Glomerular endothelial cell (primary cell): ENCODE measurements at places on chromosomes 2 and 18. TPM values are rescaled to one million over a fixed set of nuclear protein-coding genes. Genes with fewer than 3 reads are reported as not detected.

- no peak for DNase-seq
Measured at GRCh38 chr2:232418056-232418455, 11.4 kb downstream of the ALPG start.

DNA sequence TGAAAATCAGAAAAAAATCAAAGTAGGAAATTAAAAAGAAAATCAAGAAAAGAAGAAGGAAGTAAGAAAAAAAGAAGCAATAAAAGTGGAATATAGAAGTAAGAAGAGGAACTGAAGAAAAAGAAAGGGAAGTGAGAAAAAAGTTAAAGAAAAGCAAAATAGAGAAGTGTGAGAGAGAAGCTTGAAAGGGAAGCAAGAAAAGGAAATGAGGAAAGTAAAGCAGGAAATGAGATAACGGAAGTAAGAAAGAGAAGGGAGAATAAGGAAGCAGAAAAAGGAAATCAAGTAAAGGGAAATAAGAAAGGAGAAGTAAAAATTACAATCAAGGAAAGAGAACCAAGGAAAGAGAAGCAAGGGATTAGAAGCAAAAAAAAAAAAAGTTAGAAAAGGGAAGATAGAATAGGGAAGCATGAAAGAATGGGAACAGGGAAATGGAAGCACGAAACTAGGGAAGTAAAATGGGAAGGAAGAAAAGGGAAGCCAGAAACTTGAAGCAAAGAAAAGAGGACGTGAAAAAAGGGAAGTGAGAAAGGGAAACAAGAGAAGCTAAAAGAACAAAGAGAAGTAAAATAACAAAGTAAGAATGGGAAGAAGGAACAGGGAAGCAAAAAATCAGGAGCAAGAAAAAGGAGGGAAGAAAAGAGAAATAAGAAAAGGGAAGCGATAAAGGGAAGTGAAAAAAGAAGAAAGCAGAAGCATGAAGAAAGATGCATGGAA lies 243.3 kb upstream of the NCKAP5 start:
- DNase-seq, result no peak

DNA sequence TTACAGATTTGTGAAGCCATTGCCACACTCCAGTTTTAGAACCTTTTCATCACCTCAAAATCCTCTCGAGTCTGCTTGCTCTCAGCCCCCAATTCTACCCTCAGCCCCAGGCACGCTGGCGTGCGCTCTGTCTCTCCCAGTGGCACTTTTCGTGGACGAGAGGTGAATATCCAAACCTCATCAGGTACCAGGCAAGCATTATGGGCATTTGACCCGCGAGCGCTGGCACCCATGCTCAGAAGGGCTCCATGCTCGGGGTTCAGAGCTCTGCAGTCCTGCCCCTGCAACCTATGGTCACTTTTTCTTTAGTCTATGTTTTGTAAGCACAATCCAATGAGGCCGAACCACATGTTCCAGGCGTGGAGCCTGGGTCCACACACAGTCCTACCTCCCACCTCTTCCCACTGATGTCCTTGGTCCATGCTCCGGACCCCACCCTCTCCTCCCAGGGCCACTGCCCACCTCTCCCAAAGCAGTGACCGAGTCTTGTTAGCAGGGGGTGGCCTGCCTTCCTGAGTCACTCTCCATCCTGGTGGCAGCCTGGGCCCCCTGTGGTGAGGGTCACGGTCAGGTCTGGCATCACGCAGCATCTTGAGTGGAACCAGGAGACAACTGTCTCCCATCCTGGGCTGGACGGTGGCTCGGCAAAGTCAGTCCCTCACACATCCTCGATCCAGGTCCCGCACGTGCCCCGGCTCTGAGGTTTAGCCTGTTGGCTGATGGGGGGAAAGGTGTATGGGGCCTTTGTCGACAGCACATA lies 256.9 kb downstream of the NDUFA10 start:
- no peak for DNase-seq

Gene MROH2A
- not detected in 2 replicates for total RNA-seq

GRCh38 chr18:32801228-32801627 lies 28.4 kb upstream of the KLHL14 start:
- no peak for DNase-seq

DNA sequence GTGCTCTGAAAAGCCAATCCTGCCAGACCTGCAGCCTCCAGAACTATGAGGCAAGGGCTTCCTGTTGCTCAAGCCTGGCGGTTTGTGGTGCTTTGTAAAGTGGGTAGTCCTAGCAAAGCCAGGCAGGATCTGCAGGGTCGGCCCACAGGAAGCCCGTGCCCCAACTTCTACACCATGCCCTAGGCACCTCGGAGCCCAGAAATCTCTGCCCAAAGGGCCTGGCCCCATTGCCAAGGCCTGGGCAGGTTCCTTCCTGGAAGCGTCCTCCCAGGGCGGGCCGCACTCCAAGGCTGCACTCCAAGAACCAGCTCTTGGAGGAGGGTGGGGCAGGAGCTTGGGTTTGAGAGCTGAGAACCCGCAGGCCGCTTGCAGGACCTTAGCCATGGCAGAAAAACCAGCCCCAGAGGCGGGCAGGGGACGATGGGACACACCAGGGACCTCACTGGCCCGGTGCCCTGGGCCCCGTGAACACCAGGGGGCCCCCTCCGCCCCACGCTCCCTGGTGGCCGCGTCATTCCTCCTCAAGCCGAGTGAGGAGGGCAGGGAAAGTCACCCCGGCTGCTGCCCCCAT lies 37.2 kb upstream of the ID2 start:
- no peak for DNase-seq

DNA sequence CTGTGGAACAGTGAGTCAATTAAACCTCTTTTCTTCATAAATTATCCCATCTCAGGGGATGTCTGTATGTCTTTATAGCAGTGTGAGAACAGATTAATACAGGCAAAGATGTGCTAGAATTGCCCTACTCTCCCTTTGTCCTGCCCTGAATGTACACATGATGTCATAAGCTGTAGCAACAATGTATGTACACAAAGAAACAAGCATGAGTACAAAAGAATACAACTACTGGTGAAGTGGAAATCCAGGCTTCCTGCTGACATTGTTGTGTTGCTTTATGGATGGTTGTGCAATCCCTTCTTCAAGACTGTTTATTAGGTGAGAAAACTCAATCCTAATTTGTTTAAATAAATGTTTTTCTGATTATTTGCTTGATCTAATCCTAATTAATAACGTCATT lies 446.6 kb downstream of the DSC3 start:
- no peak for DNase-seq

- no peak for DNase-seq
Measured at GRCh38 chr2:151928380-151928779, 100.2 kb upstream of the ARL5A start.

Gene IL1RL1
- total RNA-seq, result 5.8 and 20.5 TPM in 2 replicates

GRCh38 chr2:12795851-12796250 lies 79.1 kb downstream of the TRIB2 start:
- no peak for DNase-seq

DNA sequence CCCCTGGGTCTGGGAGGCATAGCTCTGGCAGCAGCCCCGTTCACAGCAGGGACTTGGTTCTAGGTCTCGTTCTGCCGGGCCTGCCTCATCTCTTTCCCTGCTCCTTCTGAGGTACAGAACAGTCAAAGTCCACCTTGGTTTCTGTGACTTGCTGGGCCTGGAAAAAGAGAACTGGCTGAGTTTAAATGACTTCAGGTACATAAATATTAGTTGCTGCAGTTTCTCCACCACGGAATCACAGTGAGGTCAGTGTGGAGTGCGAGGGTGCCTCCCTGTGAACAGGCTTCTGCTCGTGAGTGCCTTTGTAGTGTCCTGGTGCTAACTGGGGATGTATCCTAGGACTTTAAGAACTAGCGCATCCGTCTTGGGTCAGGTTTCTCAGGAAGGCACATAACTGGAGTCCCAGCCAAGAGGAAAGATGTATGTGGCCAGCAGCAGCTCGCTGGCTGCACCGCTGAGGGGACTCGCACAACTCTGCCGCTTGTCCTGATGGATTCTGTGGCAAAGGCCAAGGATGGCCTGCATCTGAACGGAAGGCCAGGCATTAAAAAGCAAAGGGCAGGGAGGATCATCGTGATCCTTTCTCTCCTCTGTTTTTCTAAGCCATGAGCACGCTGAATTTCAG lies 188.6 kb downstream of the SH3RF3 start:
- DNase-seq, result no peak

Gene G6PC2
- total RNA-seq, result not detected in 2 replicates

GRCh38 chr18:36200354-36200771 lies 13.1 kb downstream of the MOCOS start:
- no peak for DNase-seq

DNA sequence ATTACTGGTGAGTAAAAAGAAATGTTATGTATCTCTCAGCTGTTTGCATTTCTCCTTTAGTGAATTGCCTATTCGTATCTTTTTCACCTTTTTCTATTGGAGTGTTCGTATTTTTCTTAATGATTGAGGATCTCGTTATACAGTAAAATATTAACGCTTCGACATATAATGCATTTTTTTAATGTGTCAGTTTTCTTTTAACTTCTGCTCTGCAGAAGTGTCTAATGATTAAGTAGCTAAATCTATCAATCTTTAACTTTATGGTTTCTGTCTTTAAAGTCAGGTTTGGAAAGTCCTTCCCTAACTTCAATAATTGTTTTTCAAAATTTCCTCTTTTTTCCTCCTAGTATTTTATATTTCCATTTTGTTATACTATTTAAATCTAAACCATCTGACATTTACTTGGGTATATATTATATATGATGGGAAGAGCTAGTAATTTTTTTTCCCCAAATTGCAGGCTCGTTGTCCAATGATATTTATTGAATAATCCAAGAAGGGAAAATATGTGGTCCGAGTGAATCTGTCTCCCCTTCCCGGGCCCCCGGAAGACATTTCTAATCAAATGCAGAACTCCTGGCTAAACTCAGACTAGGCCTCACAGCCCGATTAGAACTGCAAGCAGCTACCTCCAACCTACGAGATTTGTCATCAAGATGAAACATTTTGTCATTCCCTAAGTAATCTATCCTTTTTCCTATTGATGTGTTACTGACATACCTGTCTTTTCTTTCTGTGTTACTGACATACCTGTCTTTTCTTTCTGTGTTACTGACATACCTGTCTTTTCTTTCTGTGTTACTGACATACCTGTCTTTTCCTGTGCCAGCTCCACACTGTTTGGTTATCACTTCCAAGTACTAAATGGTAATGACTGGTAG lies 17.2 kb downstream of the PCBP1 start:
- no peak for DNase-seq

GRCh38 chr2:68236103-68236734 lies 16.1 kb downstream of the PPP3R1 start:
- DNase-seq, result no peak

DNA sequence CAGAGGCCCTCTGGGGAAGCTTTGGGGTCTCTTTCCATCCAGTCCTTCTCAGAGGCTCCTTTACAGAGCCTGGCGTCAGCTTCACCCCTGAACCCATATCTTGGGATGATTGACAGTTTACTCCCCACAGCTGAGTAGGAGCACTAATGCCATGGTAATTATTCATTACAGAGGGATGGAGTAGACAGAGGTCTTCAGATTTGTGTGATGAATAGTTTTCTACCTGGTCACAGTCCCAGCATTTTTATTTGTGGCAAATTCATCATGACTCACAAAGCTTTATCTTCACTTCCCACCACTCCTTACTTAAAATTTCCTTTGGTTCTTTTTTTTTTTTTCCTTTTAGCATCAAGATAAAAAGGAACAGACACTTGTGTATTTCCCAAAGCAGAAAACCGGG lies 104.2 kb downstream of the CCDC85A start:
- DNase-seq, result no peak

- DNase-seq, result no peak
Measured at GRCh38 chr2:217693363-217693762, 309.4 kb downstream of the TNS1 start.

Gene ZCCHC2
- 18.1 and 23.2 TPM in 2 replicates for total RNA-seq

DNA sequence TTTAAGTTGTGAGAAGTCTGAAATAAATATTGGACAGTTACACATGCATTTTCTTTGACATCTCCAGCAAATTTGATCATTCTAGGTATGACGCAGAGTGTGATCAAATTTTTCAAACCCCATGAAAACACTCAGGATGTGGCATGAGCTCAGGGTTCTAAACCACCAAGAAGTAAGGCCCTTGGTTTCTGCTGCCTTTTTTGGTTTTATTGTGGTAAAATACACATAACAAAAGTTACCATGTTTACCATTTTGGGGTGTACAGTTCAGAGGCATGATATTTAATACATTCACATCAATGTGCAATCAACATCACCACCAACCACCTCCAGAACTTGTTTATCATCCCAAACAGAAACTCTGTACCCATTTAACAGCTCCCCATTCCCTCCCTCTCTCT lies 64.3 kb upstream of the TTN start:
- no peak for DNase-seq

DNA sequence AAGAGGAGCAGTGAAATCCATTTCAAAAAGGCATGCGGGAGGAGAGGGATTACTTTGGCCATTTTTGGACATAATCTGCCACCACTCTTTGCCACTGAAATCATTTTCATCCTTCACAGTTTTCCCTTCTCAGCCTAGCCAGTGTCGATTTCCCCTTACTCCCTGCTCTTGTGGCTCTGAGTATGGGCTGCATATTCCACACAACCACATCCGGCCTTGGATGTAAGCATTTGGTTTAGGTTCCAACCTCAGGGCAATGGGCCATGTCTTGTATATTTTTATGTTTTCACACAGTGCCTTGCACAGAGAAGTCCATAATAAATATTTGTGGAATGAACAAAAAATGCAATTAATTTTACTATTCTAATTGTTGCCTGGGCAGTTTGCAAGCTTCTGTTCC lies 7.7 kb upstream of the SERPINE2 start:
- no peak for DNase-seq

- no peak for DNase-seq
Measured at GRCh38 chr2:148721991-148722777, 77.6 kb downstream of the EPC2 start.

DNA sequence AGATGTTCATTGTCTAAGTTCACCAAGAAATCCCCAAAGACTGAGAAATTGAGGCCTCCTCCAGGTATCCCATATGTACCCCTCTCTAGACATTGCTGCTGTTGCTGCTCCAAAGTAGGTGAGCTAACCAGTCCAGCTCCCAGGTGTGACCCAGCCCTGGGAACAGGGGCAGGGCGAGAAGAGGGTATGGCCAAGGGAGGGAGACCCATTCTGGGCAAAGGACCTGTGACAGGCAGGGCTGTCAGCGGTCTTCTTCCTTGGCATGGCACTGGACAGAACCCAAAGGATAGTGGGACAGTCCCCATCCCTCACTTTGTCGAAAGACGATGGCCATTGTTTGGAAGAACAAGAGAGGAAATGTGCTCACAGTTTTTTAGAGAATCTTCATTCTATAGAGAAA lies 7.2 kb upstream of the INO80C start:
- DNase-seq, result no peak

Gene PROKR1
- not detected in 2 replicates for total RNA-seq

GRCh38 chr18:12657684-12658425 lies at the start of gene SPIRE1:
Gene SPIRE1 (minus strand): TSS chr18:12658107. CDS start chr18:12657866, 241 bp downstream.
- no peak for DNase-seq

Gene ZNF2
- 4.5 and 7.7 TPM in 2 replicates for total RNA-seq

GRCh38 chr18:57052173-57052572 lies 94.7 kb upstream of the BOD1L2 start:
- DNase-seq, result no peak
